NCI-H2171 (cell line): ENCODE measurements at places on chromosomes 3 and 15.

- DNase-seq: no peak
These were observed 60.6 kb downstream of the WNT5A start for GRCh38 chr3:55426486-55426885.

DNA sequence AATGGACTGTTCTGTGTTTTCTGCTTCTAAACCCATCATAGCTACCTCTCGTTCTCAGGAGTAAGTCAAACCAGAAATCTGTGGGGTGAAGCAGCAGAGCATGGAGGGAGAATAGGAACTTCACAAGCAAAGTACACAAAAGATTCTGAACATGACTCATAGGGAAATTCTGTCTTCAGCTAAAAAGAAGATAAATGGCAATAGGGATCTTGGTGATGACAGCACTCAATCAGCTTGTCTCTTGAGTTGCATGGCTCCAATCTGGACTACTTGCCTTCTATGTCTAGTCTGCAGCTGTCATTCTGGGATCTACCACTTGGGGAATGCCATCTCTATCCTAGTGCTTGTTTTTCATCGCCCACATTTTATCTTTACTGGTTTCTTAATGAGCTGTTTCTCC lies 13.5 kb upstream of the GRAMD1C start:
- no peak for DNase-seq

GRCh38 chr3:183695569-183696364 lies 1.8 kb upstream of the YEATS2 start:
- DNase-seq: no peak

GRCh38 chr15:74460298-74460697 lies 662 bp downstream of the UBL7 start:
- DNase-seq: no peak

DNA sequence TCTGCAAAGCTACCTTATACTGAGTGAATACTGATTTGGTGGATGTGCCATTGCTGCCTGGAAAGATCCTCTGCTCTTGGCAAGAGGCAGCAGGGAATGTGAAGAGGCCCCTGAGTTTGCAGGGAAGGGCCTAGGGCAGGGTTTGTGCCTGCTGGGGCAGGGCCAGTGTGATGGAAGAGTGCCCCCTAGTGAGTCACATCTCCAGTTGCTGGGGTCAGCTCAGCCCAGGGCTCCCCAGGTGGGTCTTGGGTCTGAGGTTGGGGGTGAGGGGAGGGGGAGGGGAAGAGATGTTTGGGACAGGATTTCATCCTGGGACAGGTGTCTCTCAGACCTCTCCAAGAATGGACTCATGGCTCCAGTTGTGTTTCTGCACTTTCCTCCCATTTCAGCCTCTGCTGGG lies 4.1 kb upstream of the AMOTL2 start:
- no peak for DNase-seq

DNA sequence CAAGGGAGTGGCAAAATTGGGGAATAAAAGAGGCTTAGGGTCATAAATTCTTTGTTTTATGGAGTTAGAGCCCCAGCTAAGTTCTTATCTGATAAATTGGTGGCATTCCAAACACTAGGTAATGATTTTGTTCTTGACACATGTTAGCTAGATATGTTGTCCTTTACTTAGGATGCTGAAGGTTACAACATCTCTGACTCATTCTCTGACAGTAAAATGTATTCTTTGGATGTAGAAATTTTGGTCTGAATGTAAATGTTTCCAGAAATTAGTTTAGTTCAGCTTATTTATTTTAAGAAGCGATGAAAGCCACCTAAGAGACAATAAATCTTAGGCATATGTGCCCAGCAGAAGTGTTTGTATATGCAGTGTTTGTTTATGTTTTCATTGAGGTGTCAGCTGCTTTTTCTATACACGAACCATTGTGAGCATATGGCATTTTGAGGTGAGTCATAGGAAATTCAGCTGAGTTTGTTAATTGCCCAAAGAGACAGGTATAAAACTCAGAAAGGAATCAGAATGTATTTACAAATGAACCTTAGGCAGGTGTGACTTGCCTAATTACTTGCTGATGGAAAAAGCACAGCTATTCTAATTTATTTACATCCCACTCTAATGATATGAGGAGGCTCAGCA lies 247.7 kb downstream of the AGBL1 start:
- peak; percentile 72 for DNase-seq

GRCh38 chr15:81813215-81813614 lies 232.6 kb downstream of the MEX3B start:
- no peak for DNase-seq

DNA sequence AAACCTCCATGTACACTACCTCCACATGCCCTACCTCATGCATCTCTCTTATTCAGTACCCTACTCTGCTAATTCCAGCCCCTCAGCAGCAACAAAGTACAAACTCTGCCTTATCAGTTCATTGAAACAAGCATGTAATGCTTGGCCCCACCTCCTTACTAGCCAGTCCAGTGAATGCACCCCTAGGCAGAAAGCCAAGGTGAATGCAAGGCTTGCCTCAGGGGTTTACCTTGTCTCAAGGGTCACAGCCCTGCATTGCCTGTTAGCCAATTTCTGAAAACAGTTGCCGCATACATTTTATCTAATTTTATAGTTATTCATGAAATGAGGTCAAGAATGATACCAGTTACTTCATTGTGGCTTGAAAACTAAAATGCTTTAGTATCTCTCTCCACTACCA lies 576.4 kb downstream of the FHIT start:
- DNase-seq: no peak

DNA sequence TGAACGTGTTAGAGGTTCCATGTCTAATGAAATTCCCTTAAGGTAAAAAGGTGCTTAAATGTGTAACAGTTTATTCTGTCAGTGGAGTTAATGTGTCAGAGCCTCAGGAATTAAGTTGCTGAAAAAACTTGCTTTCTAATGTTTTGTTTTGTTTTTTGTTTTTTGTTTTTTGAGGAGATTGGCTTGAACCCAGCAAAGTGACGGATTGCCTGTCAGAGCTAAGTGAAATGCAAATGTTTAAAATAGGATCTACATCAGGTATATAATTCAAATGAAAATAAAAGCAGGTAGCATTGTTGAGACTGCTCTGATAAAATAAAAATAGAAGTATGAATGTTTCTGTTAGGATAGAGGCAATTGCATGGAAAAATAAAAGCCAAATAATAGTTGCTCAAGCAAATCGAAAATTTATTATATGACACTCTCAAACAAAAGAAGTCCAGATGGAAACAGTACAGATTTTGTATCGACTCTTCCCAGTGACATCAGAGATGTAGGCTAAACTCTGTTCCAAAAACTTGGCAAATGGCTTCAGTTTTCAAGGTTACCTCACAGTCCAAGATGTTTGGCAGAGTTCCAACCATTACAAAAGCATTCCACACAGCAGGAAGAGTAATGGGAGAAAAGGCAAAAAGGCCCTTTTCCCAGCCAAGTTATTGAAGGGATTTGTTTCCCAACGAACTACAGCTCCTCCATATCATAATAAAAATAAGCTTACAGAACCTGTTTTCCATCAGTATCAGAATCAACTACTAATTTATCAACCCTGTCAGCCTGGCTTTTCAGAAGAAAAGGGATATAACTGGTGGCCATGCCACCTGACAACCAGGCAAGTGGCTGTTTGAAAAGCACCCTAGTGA lies 291.0 kb downstream of the TBL1XR1 start:
- peak; percentile 82 for DNase-seq

GRCh38 chr3:113695431-113695785 lies 1.0 kb downstream of the USF3 start:
- no peak for DNase-seq

- peak; percentile 73 for DNase-seq
These were observed 118.7 kb downstream of the RPL22L1 start for GRCh38 chr3:170751083-170751898.

- no peak for DNase-seq
These were observed 37.6 kb upstream of the TP63 start for GRCh38 chr3:189593581-189593980.

- no peak for DNase-seq
These were observed 135.8 kb upstream of the RORA start for GRCh38 chr15:61364871-61365270.

DNA sequence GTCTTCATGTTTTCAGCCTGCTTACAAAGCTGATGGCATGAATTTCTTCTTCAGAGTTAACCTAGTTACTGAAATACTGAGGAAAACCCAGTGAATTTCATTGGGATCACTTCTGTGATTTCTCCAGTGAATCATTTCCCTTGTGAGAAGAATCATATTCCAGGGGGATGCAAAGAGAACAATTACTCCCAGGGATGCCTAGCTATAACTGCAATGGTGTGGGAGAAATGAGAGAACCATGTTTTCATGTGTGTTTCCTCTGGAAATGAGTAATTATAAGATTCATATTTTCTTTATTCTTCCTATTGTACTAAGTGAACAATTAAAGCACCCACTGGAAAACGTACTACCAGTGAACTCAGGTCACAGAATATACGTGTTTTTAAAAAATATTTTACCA lies 485.4 kb downstream of the GRM7 start:
- DNase-seq: no peak

DNA sequence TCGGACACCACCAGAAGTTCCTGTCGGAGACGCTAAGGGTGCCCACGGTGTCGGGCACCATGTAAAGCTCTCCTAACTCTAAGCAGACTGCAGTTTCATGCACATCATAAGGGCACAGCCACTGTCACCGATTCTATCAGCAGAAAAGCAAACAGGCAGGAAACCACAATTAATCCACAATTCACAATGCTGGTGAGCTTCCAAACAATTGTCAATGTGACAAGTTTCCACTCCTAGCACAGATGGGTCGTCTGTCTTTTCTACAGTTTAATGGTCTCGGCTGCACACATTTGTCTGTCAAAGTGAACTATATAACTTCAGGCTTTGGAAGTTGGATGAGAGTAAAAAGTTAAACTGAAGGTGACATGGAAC lies 8.8 kb upstream of the OCA2 start:
- DNase-seq: no peak

- DNase-seq: no peak
These were observed 8.3 kb downstream of the BCL6 start for GRCh38 chr3:187737006-187737367.

- no peak for DNase-seq
These were observed 67.3 kb downstream of the P2RY1 start for GRCh38 chr3:152902141-152902669.

GRCh38 chr3:42014458-42014920 lies 52.6 kb upstream of the ULK4 start:
- no peak for DNase-seq

DNA sequence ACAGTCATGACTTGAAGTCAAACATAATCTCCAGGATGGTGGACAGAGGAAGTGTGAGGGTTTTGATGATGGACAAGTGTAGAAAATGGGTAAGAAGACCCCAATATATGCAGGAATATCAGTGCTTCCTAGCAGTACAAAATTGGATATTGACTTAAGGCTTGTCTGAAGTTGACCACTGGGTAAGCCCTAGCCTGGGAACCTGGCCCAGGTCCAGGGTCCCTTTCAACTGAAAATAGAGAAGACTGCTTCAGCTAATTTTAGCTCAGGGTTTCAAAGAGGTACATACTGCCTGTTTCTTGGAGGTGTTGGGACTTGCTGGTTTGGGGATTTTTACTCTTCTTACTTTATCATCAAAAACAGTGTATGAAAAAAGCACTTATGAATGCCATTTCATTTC lies 4.7 kb downstream of the NR1D2 start:
- no peak for DNase-seq

DNA sequence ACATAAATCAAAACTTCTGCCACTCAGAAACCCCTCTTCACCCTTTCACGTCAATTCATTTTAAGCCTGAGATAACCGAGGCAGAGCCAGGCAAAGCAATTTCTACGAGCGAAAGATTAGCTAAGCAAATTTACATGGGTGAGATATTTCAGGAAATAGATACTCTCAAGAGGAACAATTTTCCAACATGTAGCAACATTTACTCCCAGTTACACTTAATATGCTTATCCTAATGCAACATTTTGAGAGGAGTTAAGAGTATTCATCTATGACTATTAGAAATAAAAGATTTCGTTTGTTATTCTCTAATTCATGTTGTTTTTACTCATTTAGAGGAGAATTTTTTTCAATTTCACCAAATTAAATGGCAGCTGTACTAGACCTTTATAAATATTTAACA lies 837 bp downstream of the TMC3 start:
- no peak for DNase-seq

GRCh38 chr3:110332629-110333028 lies 739.0 kb upstream of the NECTIN3 start:
- no peak for DNase-seq

GRCh38 chr3:50136714-50137405 lies 18.3 kb upstream of the SEMA3F start:
- no peak for DNase-seq

GRCh38 chr3:189507856-189508255 lies 123.3 kb upstream of the TP63 start:
- DNase-seq: no peak
